SK-MEL-5 (cell line): ENCODE measurements at places on chromosomes 5 and 9.
A peak's percentile ranks its signal among the peaks of the same experiment; 100 is the strongest.

GRCh38 chr9:123787416-123787815, 142.5 kb downstream of the DENND1A start:
- DNase-seq = no peak

DNA sequence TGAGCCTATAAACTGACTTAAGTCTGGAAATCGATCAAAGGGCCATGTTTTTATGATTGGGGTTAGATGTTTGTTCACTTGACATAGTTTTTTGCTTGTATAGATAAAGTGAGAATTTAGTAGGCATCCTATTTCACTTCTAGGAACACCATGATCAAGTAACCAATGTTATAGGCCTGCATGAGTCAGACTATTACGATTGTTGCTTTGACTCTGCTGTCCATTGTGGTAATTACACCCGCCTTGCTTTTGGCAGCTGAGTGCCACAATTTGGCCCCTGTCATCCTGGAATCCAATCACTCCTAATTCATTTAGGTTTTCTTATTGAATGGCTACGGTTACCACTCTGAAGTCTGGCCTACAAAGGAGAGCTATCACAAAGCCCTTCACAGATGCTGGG, 67.8 kb upstream of the IL33 start:
- no peak for DNase-seq

DNA sequence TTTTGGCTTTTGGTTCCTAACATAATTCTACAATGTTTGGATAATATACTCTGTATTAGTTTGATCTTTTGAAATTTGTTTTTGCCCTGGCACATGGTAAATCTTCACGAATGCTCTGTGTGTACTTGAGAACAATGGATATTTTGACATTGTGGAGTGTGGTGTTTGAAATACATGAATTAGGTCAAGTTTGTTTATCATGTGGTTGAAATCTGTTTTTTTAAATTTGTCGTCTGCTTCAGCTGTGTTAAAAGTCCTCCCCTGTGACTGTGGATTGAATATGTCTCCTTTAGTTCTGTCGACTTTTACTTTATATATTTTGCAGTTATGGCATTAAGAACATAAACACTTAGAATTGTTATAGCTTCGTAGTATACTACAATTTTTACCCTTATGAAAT, 60.3 kb downstream of the DUSP1 start:
- DNase-seq = no peak

- peak; percentile 47 for DNase-seq
Measured at GRCh38 chr9:69931340-69931739, 110.7 kb downstream of the CFAP95 start.

GRCh38 chr5:130720355-130720754, 444.7 kb downstream of the HINT1 start:
- DNase-seq = peak; percentile 75

DNA sequence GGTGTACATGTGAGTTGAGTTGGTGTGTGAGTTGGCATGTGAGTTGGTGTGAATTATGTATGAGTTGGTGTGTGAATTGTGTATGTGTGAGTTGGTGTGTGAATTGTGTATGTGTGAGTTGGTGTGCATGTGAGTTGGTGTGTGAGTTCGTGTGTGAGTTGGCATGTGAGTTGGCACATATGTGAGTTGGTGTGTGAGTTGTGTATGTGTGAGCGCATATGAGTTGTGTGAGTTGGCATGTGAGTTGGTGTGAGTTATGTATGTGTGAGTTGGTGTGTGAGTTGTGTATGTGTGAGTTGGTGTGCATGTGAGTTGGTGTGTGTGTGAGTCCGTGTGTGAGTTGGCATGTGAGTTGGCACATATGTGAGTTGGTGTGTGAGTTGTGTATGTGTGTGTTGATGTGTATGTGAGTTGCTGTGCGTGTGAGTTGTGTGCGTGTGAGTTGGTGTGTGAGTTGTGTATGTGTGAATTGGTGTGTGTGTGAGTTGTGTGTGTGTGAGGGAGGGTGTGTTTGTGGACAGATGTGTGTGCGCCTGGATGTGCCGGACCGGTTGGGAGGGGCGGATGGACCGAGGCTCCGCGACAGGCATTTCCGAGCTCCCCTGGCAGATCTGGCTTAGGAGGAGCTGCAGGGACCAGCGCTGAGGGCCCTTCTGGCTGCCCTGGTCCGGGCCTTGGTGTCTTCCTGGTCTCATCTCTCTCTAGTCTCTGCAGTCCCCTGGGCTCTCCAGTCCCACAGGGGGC, 162.5 kb upstream of the IER5L start:
- DNase-seq = no peak

GRCh38 chr9:83977196-83977595, 2.8 kb downstream of the HNRNPK start:
- no peak for DNase-seq
